ENCODE measurements at places on chromosomes 7 and 10.

GRCh38 chr7:150755473-150756099 lies 18.4 kb downstream of the GIMAP5 start:
- peak; percentile 67 for DNase-seq

DNA sequence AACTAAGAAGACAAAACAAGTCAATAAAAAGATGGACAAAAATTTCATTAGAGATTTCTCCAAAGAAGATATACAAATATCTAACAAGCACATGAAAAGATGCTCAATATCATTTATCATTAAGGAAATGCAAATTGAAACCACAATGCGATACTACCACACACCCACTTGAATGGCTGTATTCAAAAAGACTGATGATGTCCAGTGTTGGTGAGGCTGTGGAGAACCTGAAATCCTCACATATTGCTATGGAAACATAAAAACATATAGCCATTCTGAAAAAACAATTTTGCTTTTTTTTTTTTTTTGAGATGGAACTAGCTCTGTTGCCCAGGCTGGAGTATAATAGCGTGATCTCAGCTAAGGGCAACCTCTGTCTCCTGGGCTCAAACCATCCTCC lies 124.1 kb upstream of the LAMB4 start:
- DNase-seq = no peak

GRCh38 chr10:116557305-116557880 lies 11.7 kb downstream of the PNLIP start:
- no peak for DNase-seq

GRCh38 chr10:88858491-88858890 lies 6.8 kb upstream of the ANKRD22 start:
- no peak for DNase-seq

- DNase-seq = no peak
Observed at GRCh38 chr7:44087911-44088838, 5.8 kb upstream of the POLM start.

GRCh38 chr10:361203-362081 lies 226.2 kb downstream of the ZMYND11 start:
- no peak for DNase-seq

DNA sequence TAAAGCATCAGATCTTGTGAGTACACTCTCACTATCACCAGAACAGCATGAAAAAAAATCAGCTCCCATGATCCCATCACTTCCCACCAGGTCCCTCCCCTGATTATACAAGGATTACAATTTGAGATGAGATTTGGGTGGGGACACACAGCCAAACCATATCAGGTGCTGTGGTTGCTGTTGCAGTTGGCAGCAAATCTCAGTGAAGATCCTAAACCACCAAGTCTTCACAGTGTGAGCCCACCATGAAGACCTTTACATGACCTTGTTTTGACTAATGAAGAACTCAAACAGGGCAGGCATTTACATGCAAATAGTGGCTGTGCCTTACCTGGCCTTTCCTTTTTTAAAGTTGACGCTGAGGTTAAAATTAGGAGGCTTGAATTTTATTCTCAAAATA lies 242.6 kb downstream of the ACTR3B start:
- DNase-seq = no peak

DNA sequence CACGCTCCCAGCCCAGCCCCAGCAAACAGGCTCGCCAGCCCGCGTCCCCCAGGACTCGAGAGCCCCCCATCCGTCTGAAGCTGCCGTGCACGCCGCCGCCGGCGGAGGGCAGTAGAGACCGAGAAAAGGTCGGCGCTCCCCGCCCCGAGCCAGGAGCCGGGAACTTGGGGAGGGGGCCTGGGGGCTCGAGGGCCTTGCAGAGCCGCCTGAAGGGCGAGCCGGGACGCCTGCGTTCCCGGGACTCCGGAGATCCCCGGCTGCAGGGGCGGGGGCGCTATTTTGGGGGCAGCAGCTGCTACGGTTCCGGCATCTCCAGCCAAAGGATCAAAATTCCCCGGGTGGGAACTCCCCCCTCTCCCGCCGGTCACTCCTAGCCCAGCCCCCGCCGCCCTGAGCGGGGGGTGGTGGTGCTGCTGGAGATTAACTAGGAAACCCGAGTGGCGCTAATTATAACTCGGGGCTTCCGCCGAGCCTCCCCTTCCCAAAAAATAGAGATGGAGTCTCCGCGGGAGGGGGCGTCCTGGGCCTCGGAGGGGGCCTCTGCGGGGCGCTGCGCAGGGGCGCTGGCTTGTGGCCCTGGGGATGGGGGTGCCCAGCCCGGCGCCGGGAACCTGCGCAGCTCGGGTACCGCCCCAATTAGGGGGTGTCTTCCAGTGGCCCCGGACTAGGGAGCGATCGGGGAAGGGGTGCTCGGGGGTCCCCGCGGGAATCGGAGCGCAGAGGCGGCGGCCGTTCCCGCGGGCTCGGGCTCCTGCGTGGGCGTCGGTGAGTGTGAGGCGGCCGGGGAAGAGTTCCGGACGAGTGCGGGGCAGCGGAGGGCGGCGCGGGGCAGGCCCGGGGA lies 608 bp downstream of the ACHE start:
- DNase-seq = peak; percentile 44

DNA sequence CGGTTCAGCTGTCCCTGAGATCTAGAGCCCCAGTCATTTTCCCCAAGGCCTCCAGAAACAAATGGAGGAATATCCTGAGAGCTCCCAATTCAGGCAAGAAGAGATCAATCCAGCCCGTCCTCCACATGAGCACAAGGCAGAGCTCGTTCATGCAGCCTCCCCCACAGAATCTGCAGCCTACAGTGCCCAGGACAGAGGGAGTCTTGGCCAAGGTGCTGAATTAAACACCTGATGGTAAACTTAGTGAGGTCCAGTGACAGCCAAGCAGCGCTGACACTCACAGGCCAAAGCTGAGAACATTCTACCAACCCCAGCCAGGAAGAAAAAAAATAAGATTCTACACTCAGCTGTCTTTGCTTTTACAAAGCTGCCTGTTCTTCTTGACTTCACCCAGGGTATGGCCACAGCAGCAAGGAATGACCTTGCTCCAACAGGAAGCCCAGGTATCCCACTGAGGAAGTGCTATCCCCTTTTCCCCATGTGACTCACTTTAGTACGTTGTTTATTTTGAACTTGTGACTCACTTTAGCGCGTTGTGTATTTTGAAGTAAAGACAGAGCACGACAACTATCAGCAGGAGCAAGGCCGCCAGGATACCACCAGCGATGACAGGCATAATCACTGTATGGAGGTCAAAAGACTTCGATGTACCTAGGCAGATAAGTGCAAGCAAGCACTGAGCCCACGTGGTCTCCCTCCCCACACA lies 4.4 kb upstream of the CUZD1 start:
- no peak for DNase-seq

- no peak for DNase-seq
Observed at GRCh38 chr7:97005183-97006054, at the start of gene DLX6. DLX6 (plus strand) TSS chr7:97005553; CDS start chr7:97005978, 425 bp downstream.

DNA sequence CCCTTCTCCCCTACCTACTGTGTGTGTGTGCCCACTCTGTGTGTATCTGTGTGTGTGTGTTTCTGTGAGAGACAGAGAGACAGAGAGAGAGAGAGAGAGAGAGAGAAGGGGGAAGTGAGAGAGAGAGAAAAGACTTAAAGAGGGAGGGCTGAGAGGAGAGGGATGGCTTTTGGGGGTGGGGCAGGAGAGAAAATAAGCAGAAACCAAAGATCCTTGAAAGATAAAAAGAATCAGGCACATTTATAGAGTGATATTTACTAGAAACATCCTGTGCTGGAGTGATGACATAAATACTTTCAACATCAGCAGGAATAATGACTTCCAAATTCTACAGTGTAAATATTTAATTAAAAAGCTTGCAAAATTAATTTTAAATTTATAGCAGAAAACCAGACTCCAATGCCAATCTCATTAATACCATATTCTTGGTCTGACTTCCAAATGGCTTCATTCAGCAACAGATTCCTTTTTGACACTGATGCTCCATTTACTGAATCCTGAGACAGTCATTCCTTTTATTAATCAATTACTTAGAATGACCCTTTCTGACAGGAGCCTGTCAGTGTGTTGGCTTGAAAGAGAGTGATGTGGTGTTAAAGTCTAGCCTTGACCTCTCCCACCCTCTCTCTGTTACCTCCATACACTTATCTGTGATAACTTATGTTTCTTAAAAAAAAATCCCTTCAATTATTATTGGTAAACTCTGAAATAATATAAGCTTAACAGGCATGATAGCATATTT lies 41.7 kb upstream of the WNT2 start:
- DNase-seq = no peak

- DNase-seq = no peak
Observed at GRCh38 chr7:96041171-96041570, 268.8 kb downstream of the DYNC1I1 start.

DNA sequence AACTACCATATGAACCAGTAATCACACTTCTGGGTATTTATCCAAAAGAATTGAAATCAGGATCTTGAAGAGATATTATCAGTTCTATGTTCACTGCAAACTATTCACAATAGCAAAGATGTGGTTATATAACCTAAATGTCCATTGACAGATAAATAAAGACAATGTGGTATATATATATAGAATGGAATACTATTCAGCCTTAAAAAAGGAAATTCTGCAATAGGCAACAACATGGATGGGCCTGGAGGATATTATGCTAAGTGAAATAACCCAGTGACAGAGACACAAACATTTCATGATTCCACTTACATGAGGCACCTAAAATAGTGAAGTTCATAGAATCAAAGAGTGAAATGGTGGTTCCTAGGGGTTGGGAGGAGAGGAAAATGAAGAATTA lies 90.6 kb upstream of the CDK1 start:
- DNase-seq = no peak

DNA sequence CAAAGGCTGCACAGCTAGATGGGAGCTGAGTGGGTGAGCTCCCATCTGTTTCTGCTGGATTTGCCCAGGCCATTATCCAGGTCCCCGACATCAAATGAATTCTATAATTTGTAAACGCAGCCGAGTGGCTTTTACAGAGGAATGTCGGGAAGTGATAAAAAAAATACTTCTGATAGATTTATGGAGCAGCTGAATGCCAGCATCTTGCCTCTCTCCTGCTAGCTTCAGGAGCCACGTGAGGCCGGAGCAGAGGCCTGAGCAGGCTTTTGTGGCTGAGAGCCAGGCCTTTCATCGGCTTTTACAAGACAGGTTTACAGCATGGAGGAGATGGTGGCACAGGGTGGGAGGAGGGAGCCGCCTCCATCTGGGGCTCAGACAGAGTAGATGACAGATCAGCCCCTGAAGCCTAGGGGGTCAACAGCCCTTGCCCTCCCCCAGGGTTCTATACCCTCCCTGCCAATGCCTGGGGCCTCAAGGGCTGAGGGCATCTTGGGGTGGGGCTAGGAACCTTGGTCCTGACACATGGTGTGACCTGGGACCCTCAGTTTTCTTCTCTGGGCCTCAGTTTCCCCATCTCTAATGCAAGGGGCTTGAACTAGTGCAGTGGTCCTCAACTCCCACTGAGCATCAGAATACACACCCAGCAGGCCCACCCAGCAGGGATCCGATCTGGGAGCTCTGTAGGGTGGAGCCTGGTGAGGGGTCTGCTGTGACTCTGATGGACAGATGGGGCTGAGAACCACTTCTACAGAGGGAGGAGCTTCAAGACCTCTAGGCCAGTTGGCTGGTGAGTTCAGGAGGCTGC lies 44.2 kb upstream of the PCBD1 start:
- no peak for DNase-seq

GRCh38 chr10:94645285-94645684 lies 38.2 kb upstream of the CYP2C18 start:
- DNase-seq = no peak

DNA sequence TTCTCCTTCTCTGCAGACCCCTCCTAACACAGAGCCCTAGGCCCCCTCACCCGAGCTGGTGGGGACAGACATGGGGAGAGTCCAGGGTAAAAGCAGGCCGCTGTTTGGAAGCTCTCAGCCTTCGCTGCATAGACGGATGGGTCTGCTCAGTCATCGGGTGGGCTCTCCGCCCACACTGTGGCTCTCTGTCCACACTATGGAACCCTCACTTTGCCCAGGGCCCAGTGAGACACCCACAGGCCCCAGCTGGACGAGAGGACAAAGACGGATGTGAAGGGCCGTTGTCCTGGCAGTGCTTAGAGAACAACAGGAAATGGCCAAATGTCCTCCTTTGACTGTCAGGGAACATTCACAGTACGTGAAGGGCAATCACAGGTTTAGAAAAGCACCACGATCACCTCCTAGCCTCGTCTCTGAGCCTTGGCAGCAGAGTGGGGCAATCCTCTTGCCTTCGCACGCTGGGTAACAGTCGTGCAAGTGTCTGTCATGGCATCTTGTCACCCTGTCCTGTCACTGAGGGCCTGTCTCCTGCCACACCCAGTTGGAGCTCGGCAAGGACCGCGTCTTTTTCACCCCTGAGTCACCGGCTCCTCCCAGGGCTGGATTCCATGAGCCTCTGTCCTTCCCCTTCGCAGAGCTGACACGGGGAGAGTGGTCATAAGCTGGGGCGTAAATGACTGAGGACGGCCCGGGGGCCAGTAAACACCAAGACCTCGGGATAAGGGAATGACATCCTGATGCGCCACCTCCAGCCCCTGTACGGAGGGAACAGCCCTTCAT lies 80.6 kb downstream of the PRKAG2 start:
- no peak for DNase-seq

Measured in effector memory CD4-positive, alpha-beta T cell (primary cell).